Caki2 (cell line): ENCODE measurements at places on chromosomes 5 and 9.

DNA sequence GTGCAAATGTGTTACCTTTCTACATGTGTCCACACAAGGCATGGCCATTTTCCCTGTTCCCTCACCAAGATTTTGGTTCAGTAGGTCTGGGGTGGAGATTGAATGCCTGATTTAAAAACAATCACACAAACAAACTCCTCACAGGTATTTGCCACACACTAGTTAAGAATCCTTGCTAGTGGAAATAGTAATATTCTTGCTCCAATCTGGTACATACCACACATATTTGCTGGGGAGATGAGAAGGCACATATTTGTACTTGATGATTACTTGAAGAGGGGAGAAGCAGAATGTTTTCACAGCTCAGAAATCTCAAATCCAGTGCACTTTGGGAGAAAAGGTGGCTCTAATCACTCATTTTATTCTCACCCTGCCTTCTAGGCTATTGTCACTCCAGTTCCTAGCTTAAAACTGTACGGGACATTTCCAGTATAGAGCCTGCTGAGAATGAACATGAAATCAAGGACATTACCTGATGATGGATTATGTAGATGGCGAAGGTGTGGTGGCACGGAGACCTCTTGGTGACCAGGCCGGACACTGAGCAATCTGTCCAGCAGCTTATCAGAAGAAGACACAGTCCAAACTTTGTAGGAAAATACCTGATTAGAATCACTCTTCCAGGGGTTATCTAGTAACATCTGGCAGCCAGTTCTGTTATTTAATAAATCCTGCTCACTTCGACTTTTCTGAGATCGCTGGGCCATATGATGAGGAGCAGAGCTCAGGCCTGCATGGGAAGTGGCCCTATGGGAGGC, 116.1 kb upstream of the IL6ST start:
- DNase-seq, result no peak

GRCh38 chr5:54905942-54906537, 79.4 kb downstream of the ESM1 start:
- DNase-seq, result no peak

DNA sequence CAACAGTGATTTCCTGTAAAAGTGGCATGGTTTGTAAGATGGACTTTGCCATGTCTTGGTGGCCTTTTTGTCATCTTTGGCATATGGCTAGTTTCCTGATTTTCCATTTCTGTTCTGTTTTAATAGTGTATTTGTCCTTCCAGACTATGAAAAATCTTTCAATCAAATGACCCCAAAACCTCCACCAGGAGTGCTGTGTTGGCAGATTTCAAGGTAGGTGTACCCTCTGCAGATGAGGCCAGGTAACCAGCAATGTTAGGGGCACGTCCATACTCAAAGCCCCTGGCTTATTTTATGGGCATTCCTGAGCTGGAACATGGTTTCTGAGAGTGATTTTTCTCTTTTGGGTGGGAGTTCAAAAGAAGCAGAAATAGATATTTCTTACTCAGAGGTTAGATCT, 15.2 kb upstream of the MAP1B start:
- no peak for DNase-seq

- DNase-seq, result no peak
Measured at GRCh38 chr5:95791751-95792150, 30.8 kb downstream of the GLRX start.

DNA sequence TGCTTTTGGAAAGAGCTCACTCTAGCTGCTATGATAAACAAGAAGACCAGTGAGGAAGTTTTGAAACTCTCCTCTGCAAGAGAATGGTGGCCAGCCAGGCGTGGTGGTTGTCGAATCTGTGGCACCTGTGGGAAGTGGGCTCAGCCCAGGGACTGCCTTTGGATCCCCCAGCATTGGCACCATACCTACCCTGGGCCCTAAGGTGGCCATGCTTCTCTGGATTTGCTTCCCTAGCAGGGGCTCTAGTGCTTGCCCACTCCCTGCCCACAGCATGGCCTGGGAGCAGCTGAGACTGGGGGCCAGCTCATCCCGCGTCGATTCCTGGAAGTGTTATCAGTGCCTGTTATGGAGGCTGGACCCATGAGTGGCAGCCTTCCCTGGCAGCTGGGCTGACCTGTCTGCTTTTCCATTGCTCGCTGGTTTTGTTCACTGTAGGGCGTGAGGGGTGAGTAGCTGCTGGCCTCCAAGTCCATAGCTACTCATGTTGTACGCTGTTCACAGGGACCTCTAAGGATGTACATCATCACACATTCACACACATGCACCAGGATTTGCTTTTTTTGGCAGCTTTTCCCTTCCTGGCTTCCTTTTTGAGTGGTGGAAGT, 2.3 kb downstream of the SLC22A4 start:
- no peak for DNase-seq

DNA sequence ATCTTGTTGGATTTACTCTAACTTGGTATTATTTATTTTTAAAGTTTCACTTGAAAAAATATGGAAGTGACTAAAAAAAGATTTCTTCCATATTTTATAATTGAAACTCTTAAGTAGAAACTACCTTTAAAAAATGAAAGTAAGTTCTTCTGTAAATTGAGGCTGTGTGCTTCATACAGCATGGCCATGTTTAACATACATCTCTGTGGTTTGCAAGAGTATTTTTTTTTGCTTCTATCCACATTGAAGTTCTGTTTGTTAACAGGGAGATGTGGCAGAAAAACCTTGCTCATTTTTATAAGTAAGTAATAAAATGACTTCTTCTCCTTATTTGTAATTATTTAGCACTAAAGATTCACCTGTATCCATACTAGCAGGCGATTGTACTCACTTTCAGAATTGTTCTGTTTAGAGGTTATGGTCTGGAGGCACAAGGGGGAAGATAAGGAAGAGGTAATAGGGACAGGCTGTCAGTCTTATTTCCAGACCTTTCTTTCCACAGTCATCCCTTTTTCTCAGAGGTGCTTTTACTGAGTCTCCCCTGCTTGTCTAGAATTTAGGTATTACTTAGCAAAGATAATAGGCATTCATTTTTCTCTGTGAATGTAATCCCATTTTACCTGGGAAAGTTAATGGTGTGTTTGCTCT, 16.0 kb downstream of the FYB1 start:
- no peak for DNase-seq

GRCh38 chr5:68418201-68418600, 202.6 kb downstream of the PIK3R1 start:
- DNase-seq, result no peak

GRCh38 chr5:171676286-171676944, 109.2 kb upstream of the SMIM23 start:
- no peak for DNase-seq

- no peak for DNase-seq
Measured at GRCh38 chr5:38263983-38264382, 5.6 kb downstream of the EGFLAM start.

- no peak for DNase-seq
Measured at GRCh38 chr9:116945817-116946216, 258.7 kb downstream of the TRIM32 start.

DNA sequence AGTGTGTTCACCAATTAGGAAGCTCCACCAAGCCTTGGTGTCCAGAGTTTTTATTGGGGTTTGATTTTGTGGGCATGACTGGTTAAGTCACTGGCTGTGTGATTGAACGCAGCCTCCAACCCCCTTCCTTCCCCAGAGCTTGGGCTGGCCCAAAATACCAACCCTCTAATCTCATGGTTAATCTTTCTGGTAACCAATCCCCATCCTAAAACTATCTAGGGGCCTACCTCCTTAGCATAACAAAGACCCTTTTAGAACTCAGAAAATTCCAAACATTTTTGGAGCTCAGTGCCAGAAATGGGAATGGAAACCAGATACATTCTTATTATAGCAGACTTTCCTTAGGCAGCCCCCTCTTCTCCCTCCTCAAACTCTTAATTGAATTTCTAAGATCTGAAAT, 35.9 kb upstream of the HRH2 start:
- no peak for DNase-seq

DNA sequence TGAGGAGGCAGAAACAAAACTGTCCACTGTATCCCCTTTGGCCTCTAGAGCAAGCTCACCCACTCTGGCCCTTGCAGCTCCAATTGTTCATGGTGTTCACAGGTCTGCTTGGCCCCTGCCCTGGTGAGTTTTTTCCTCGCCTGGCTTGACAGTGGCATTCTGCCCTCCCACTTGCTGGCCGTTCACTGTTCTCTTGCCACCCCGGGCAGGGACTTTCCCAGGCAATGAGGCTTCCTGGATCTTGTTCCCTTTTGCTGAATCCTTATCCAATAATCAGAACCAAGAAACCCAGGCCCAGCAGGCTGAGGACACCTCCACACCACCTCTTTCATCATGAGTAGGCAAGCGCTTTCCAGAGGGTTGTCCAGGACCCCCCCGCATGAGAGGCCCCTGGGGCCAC, 31.2 kb downstream of the ZNF618 start:
- no peak for DNase-seq

- peak; percentile 78 for DNase-seq
Measured at GRCh38 chr5:116032094-116032517, at the start of gene ARL14EPL. Gene ARL14EPL (plus strand): TSS chr5:116032472. CDS start chr5:116051466, 18,994 bp downstream.

GRCh38 chr9:113461285-113461684, 2.2 kb upstream of the RGS3 start:
- DNase-seq, result no peak

DNA sequence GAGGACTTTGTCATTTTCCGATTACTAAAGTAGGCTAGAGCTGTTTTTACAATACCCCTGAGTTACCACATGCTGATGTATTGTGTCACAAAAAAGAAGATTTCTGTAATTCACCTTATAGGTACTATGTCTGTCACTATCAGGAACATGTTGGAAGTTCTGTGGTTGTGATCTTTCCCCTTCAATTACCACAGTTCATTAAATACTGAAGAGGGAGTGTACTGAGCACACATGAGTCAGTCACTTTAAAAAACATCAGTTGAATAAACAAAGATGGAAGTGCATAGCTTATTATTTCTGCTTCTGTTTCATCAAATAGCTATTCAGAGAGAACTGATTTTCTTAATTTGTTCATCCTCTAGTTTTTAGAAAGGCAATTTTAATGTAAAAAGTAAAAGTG, 31.7 kb downstream of the AP3S1 start:
- DNase-seq, result peak; percentile 27

DNA sequence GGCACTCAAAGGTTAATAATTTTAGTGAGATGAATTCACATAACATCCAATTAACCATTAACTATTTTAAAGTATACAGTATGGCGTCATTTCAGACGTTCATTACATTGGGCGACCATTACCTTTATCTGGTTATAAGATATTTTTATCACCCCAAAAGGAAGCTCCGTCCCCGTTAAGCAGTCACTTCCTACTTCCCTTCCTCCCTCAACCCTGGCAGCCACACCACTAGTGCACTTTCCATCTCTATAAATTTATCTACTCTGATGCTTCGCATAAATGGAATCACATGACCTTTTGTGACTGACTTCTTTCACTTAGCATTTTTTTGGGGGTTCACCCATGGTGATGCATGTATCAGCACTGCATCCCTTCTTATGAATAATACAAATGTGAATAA, 168.3 kb upstream of the PUM3 start:
- no peak for DNase-seq

- DNase-seq, result peak; percentile 75
Measured at GRCh38 chr5:16935231-16936149, 598 bp downstream of the MYO10 start.

DNA sequence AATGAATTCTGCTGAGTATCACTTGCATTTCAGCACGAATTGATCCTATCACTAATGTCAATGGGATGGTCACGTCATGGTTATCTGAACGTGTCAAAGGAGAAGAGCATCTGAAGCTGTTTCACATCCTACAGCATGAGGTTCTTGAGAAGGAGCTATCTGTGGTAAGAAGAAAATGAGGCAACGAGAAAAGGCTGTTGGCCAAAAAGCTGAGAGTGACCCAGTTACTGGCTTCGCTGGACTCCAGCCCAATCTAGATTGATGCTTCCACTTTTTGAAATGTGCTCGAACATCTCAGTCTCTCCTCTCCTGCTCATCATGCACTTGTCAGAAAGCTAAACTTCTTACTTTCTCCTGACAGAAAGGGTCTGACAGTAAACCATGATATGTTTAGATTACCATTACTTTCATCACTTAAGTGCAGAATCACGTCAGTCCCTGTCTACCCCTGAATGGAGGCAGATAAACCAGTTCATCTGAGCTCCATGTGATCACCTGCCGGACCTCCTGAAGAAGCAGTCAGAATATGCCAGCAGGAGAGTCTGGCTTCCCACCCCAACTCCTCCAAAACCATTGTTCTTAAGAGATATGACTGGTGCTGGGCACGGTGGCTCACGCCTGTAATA, 22.5 kb downstream of the MGAT1 start:
- no peak for DNase-seq
